Fibroblast of skin of abdomen (primary cell): ENCODE measurements at places on chromosomes 1 and 21.

DNA sequence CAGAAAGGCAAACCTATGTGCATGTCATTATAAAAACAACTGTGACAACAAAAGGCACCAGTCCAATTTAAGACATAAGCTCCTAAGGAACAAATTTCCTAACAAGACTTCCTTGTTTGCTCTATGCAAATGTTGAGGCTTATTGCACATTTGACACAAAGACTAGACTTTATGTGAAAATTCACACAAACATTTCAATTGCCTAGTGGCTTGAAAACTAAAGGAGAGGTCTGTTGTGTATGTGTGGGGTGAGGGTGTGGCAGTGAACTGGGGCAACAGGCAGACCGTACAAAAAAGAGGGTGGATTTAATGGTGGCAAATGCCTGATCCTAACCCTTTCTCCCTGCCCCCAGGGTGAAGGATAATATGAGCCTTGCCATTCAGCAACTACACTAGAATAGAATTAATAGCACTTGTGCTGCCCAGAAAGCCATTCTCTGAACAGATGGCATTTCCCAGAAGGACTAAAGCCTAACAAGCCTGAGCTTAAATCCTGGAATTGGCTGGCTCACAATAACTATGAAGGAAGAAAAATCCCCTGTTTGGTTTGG is 73.9 kb downstream of the GLUL start:
- DNase-seq, result no peak

DNA sequence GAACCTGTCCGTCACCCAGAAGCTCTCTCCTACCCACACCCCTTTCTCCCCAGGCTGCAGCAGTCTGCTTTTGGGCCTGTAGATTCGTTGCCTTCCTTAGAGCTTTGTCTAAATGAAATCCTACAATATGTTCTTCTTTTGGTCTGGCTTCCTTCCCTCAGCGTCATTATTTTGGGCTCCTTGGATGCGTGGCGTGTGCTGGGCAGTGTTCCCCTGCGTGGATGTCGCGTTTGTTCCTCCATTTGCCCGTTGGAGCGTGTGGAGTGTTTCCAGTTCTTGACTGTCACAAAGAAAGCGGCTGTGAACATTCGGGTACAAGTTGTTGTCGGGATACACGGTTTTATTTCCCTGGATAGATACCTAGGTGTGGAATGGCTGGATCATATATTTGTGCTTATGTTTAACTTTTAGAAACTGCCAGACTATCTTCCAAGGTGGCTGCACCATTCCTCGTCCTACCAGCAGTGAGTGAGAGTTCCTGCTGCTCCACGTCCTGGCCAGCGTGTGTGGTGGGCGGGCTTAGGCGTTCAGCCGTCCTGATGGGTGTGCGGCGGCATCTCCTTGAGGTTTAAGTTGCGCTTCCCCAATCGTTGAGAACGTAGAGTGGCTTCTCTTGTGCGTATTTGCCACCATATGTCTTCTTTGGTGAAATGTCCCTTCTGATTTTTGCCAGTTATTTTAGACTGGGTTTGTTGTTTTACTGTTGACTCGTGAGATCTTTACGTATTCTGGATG is 31.7 kb downstream of the SKI start:
- no peak for DNase-seq

DNA sequence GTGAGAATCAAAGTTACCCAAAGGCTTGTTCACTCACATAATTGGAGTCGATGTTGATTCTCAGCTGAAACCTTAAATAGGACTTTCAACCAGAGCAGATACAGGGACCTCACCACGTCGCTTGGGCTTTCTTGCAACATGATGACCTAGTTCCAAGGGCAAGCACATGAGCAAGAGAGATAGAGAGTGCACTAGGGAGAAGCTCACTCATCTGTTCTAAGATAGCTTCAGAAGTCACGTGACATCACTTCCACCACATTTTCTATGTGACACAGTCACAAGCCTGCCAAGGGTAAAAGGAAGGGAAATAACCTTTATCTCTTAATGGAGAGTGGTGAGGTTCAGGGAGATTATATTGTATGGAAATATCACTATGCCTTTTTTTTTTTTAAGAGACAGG is 470.1 kb upstream of the PLXNA2 start:
- DNase-seq, result no peak

DNA sequence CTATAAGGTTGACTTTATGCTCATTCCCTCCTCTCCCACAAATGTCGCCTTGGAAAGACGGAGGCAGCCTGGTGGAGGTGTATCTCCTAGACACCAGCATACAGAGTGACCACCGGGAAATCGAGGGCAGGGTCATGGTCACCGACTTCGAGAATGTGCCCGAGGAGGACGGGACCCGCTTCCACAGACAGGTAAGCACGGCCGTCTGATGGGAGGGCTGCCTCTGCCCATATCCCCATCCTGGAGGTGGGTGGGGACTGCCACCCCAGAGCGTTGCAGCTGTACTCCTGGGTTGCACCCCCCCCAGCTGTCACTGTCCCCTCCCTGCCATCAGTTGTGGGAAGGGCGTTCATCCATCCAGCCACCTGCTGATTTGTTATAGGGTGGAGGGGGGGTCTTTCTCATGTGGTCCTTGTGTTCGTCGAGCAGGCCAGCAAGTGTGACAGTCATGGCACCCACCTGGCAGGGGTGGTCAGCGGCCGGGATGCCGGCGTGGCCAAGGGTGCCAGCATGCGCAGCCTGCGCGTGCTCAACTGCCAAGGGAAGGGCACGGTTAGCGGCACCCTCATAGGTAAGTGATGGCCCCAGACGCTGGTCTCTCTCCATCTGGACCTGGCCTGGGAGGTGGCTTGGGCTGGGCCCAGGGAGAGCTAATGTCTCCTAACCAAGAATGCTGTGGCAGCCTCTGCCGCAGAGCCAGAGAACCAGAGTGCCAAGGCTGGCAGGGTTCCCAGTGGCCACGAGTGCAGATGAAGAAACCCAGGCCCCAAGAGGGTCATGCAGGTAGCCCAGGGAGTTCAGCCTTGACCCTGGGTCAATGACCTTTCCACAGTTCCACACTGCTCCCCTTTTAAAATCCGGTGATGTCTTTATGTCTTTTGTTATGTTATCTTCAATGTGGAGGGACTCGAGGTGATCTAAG is 13.1 kb downstream of the PCSK9 start:
- DNase-seq, result no peak

- DNase-seq, result no peak
These were observed 249.8 kb downstream of the SETD4 start for GRCh38 chr21:35810431-35810970.

GRCh38 chr1:95703046-95703445 is 469.0 kb downstream of the RWDD3 start:
- DNase-seq, result no peak

DNA sequence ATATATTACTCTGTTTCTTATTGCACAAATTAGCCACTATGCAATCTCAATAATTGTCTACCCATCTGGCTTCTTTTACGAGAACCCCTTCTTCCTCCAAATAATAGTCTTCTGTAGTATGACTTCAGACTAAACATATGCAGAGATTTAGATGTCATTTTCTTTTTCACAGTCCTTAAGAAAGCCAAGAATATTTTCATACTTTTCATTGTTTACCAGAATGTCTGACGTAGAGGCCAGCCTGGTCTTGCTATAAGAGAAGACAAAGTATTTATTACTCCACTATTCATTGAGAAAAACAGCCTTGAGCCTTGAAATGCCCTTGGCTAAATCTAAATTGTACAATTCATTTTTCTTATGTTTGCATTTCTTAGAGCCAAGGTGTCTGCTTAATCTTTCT is 714.9 kb upstream of the CXADR start:
- no peak for DNase-seq

DNA sequence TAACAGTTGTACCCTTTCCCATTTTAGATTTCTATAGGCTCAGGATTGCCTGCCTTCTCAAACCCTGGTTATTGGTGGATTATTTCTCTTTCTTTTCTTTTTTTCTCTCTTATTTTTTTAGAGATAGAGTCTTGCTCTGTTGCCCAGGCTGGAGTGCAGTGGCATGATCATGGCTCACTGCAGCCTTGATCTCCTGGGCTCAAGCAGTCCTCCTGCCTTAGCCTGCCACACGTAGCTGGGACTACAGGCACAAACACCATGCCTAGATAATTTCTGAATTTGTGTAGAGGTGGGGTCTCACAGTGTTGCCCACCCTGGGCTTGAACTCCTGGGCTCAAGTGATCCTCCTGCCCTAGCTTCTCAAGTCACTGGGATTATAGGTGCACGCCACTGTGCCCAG is 58.8 kb downstream of the UCK2 start:
- DNase-seq, result no peak

DNA sequence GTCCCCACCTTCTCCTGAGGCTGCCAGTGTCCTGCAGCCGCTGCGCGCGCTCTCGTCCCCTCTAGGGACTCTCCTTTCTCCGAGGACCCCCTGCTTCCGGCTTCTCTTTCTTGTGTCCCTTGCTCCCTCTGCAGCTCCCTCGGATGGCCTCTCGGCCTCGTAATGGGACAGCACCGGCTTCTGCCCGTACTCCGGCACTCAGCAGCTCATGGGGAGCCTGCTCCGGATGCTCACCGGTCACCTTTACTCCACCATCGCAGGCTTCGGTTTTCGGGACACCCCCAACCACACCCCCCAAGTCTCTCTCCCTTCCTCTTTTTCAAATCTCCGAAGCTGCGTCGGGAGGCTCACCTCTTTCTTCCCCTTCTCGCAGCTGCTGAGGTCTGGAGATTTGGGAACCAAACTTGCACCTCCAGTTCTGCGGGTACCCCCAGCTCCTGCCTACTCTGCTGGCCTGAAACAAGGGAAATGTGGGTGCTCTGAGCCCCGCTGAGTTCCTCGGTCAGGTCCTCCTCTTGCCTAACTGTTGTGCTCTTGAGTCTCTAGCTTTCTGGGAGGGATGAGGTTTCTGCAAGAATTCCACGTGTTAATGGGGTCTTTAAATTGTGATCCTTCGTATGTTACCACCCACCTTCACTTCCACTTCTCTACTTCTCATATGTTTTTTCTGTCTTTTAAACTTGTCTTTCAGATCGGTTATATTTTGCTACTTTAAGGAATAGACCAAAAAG is 930 bp downstream of the CDC14A start:
- no peak for DNase-seq

- peak; percentile 57 for DNase-seq
These were observed 52.4 kb upstream of the H6PD start for GRCh38 chr1:9181990-9182783.

GRCh38 chr1:154221278-154222001 is 685 bp downstream of the UBAP2L start:
- peak; percentile 53 for DNase-seq

GRCh38 chr1:47781171-47781959 is 215.8 kb downstream of the TRABD2B start:
- no peak for DNase-seq

- DNase-seq, result peak; percentile 86
These were observed 37.1 kb upstream of the KANK4 start for GRCh38 chr1:62356257-62356835.

DNA sequence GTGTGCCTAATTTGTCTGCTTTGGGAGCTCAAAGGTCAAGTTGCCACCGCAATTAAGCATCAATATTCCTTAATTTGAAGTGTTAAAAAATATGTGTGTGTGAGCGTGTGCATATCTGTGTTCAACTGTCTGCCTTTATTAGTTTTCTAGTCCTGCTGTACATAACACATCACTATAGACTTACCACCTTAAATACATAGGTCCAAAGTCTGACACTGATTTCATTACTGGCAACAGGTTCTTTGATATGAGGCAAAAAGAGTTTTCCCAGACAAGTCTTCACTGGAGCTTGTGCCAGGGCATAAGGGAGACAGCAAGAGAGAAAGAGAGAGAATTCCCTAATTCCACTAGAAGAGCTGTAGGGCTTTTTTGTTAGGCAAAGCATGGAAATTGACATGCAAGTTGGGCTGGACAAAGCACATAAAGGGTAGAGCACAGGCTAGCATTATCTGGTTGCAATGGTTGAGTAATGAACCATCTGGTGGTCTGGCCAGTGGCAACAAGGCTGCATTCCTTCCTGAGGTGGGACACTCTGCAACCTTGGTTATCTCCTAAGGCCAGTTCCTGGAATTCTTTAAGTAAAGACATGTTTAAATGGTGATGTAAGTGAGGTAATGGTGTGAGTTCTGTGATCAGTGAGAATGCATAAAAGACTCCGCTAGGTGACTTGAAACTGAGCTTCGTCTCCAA is 457.2 kb upstream of the ADAMTS5 start:
- peak; percentile 55 for DNase-seq

GRCh38 chr1:15755646-15756040 is 3.0 kb upstream of the FBLIM1 start:
- no peak for DNase-seq
